Dermis blood vessel endothelial cell (primary cell): ENCODE measurements at places on chromosomes 3 and 15. TPM values are rescaled to one million over a fixed set of nuclear protein-coding genes. Genes with fewer than 3 reads are reported as not detected.
A peak's percentile ranks its signal among the peaks of the same experiment; 100 is the strongest.

- no peak for DNase-seq
Observed at GRCh38 chr3:168260859-168261258, 165.1 kb upstream of the GOLIM4 start.

DNA sequence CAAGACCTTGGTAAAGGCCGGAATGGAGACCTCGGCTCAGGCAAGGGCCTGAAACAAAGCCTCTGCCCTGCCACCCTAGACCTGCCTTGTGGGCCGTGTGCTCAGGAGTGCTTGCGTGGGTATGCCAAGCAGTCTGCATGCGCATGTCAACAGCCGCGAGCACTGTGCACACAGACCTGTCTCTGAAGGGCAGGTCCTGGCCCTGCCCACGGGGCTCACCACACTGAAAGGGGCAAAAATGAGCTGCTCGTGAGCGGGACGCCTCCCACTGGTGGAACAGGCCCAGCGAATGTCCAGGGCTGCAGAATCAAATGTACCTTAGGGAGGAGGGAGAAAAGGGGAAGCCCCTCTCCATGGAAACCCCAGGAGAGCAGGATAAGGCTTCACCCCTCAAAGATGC is 44.3 kb upstream of the FGD5 start:
- DNase-seq, result no peak

GRCh38 chr3:185341616-185342458 is 21.1 kb upstream of the MAP3K13 start:
- no peak for DNase-seq

DNA sequence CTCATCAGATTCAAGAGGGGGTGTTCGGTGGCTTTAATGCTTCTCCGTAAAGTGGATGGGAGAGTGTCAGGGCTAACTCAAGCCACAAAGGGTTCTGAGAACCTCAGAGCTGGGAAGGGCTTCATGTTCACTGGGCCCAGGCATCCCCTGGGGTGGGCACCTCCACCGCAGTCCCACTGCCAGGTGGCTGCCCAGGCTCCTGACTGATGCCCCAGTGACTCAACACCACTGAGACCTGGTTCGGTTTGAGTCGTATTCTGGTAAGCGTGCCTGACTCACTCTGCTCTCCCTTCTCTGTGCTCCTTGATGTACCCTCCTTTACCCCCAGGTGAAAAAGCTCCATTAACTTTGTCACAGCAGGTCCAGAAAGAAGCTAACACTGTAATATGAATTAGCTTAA is 304.6 kb downstream of the RPLP1 start:
- no peak for DNase-seq

- DNase-seq, result no peak
Observed at GRCh38 chr3:128867200-128868125, 12.0 kb upstream of the ACAD9 start.

DNA sequence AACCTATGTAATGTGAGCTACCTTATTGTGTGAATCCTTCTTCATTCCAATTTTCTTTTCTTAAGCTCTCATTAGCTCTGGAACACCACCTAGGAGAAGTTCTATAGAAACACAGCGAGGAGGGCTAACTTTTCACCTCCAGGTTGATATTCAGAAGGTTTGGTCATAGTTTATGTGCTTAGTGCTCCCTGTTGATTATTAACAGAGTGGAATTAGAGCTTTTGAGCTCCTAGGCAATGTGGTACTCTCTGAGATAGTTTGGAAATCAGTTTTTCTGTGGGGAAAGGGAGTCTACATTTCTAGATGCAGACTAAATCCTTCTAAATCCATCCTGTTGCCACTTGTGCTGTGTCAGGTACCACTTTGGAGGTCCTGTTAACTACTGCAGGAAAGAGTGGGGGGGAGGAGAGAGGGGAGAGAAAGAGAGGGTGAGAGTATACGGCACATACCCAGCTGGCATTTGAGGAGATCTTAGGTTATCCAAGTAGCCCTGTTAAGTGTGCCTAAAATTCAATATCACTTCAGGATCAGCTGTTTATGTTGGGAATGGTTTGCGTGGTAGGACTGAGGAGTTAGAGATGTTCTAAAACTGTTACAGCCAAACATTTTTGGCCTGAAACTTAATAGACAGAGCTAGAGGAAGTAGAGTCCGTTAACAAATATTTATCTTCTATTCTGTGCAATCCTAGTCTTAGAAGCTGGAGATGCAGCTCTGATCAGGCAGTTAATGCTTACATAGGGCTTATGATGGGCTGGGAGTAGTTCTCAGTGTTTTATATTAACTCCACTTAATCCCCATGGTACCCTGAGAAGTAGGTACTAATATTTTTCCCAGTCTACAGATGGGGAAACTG is 117.5 kb upstream of the PROK2 start:
- no peak for DNase-seq

GRCh38 chr15:33910741-33911140 is 57.6 kb upstream of the CHRM5 start:
- no peak for DNase-seq

The TMOD3 gene
- total RNA-seq, result 86.6 and 142 TPM in 2 replicates

The MYO5C gene
- 26.7 and 44.2 TPM in 2 replicates for total RNA-seq

- DNase-seq, result peak; percentile 28
Observed at GRCh38 chr3:79032686-79033318, 735.0 kb downstream of the ROBO1 start.

GRCh38 chr3:65347166-65347565 is 659.4 kb upstream of the ADAMTS9 start:
- DNase-seq, result peak; percentile 32

DNA sequence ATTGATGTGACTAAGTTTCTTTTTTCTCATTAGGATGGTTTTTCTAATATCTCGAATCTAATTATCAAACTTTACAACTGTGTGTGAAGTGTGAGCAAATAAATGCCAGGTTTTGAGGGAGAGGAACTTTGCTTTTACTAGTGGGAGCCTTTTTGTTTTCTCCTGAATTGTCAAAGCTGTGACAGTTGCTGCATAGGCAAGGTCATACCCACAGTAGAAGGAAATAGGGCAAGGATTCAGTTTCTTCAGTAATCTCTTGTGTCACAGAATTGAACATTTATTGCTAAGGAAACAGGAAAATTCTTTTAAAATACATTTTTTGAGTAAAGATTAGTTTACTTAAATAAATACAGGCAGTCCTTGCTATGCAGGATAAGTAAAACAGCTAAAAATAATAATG is 19.5 kb downstream of the GMPS start:
- no peak for DNase-seq

- DNase-seq, result no peak
Observed at GRCh38 chr3:138445236-138445635, 10.8 kb downstream of the ESYT3 start.

GRCh38 chr3:6578526-6578925 is 282.4 kb upstream of the GRM7 start:
- DNase-seq, result no peak

GRCh38 chr3:37535526-37536432 is 325.9 kb upstream of the CTDSPL start:
- no peak for DNase-seq

GRCh38 chr15:77185242-77185785 is 114.4 kb upstream of the TSPAN3 start:
- DNase-seq, result peak; percentile 35

DNA sequence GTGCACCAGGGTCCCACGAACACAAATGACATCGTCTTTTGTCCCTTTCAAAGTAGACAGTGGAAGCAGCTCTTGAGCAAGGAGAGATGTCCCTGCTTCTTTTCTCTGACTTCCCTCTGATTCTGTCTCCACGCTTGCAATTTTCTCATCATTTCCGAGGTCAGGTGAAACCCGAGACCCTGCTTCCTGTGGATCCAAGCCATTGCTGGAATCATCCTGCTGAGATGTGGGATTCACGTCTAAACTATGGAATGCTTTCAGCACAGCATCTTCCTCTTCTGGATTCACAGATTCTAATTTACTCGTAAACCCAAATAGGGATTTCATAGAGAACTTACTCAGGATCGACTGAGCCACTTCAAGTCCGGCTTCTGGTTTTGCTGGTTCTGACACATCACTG is 127.1 kb downstream of the FMN1 start:
- peak; percentile 10 for DNase-seq

The CHCHD4 gene
- 16.0 and 19.5 TPM in 2 replicates for total RNA-seq

GRCh38 chr15:49900903-49901235 is 218.2 kb downstream of the ATP8B4 start:
- DNase-seq, result no peak

The EAF2 gene
- total RNA-seq, result 0.93 and 1.5 TPM in 2 replicates

The RBP2 gene
- not detected in 2 replicates for total RNA-seq

- no peak for DNase-seq
Observed at GRCh38 chr15:84590406-84590805, 10.4 kb upstream of the ZSCAN2 start.

The ZNF35 gene
- 18.5 and 23.1 TPM in 2 replicates for total RNA-seq

DNA sequence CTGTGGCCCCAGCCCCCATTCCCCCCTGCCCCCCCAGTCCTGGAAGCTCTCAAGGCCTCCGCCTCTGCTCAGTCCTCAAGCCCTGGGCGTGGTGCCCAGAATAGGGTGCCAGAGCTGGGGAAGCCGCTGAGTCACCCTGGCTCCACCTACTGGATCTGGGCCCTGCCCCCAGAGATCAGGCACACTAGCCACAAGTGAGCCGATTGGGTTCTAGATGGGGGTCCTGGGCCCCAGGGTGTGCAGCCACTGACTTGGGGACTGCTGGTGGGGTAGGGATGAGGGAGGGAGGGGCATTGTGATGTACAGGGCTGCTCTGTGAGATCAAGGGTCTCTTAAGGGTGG is 5.7 kb downstream of the EIF4G1 start:
- peak; percentile 96 for DNase-seq

GRCh38 chr3:61897848-61898247 is 336.5 kb downstream of the PTPRG start:
- DNase-seq, result no peak

The ZNF662 gene
- total RNA-seq, result 1.5 and 2.4 TPM in 2 replicates

DNA sequence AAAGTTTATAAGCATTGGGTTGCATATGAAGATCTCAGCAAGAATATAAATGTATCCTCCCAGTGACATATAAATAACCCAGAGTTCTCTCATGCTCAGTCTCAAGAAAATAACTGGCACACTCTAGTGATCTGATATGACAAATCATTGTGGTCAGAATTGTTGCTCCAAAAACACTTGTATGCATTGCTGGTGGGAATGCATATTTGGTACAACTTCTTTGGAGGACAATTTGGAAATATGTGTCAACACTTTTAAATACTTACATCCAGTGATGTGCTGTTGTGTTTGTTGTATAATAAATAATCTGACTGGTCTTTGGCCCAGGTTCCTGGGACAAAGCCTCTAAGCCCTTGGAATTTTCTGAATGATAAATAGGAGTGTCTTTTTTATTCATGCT is 66.7 kb upstream of the STT3B start:
- DNase-seq, result no peak

- peak; percentile 19 for DNase-seq
Observed at GRCh38 chr3:197555281-197556261, at the start of gene BDH1. Gene BDH1, minus strand, starts transcription at chr3:197555968. Its CDS starts 9,525 bp downstream, at chr3:197546443.

GRCh38 chr15:59327942-59328341 is 44.7 kb downstream of the MYO1E start:
- no peak for DNase-seq

The GPR149 gene
- total RNA-seq, result not detected in 2 replicates

The ACTC1 gene
- not detected in 2 replicates for total RNA-seq

The LYZL4 gene
- not detected in 2 replicates for total RNA-seq

The NEK11 gene
- total RNA-seq, result 2.8 and 4.1 TPM in 2 replicates

GRCh38 chr15:93164409-93164808 is 75.4 kb upstream of the RGMA start:
- DNase-seq, result no peak

DNA sequence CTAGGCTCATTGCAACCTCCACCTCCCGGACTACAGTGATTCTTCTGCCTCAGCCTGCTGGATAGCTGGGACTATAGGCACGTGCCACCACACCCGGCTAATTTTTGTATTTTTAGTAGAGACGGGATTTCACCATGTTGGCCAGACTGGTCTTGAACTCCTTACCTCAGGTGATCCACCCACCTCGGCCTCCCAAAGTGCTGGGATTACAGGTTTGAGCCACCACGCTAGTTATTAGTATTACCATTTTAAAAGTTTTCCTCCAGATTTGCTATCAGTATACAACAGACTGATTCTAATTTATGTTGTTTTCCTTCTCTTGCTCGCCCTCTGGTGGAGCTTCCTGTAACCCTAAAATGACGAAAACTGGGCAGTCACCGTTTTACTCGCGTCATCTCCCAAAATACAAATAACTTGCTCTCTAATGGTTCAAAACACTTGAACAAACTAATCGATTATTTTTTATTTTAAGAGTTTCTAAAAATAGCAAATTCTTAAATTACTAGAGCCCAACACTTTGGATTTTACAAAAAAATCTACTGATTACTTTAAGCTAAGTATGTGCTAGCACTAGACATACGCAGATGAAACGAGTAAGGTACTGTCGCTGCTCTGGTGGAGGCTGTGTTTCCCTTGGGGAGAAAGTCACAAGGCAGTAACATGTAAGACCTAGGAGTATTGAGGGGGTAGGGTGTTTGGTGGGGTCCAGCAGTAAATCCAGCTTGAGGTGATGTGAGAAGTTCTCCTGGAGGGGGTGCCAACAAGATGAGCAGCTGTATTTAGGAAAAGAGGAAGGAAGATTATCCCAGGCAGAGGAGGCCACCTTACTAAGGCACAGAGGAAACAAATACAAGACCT is 203.3 kb downstream of the MBNL1 start:
- DNase-seq, result peak; percentile 81

GRCh38 chr3:14925729-14926591 is 21.4 kb upstream of the NR2C2 start:
- DNase-seq, result peak; percentile 77

- no peak for DNase-seq
Observed at GRCh38 chr3:55880357-55880756, 393.3 kb upstream of the WNT5A start.

The SPINK8 gene
- total RNA-seq, result not detected in 2 replicates

The LIPH gene
- 0.19 TPM in 1 of 2 replicates, not detected in the other for total RNA-seq

The CNTN4 gene
- 0.17 TPM in 1 of 2 replicates, not detected in the other for total RNA-seq

GRCh38 chr3:46545818-46546630 is 20.1 kb downstream of the LRRC2 start:
- DNase-seq, result no peak

DNA sequence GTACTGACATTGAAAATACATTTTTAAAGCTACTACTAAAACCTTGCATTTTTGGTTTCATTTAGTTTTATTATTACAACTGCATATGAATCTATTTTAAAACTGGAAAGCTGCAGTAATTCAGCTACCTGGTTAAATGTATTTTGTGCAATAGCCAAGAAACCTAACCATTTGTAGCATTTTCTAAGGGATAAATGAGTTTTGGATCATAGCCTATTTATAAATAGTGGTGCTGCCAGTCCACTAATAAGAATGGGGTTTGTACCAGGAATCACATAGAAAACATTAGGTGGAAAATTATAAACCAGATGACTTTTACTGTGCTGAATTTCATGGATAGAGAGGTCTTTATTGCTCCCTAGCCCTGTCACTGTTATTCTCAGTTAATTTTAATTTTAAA is 454.7 kb downstream of the DIPK2A start:
- DNase-seq, result no peak

DNA sequence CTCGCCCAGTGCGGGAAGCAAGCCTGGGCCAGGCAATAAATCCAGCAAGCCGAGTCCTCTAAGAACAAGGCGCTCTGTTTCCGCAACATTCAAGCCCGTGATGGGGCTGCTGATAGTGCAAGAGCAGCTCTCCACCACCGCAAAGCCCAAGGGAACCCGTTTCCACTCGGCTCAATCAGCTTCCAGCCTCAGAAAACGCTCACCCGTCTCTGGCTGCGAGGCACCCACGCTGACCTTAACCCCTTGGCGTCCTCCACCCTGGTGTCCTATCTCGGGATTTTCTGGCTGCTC is 17.8 kb downstream of the SPATA12 start:
- DNase-seq, result peak; percentile 46
